ENCODE measurements at places on chromosomes 7 and 10.

DNA sequence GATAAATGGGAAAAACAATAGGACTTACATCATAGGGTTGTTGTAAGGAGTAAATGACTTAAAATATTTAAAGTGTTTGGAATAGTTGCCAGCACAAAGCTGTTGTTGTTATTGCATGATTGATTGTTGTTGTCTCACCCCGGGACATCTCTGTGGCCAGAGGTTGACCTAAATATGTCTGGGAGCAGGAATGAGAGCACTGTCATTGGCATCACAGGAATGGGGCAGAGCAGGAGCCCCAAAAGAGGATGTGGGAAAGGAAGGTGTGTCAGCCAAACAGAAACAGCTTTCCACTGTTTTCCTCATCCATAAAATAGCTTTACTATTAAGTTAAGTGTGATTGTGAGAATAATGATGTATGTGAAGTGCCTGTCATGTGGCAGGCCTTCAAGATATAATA is 121.6 kb downstream of the TMEM168 start:
- DNase-seq: no peak

DNA sequence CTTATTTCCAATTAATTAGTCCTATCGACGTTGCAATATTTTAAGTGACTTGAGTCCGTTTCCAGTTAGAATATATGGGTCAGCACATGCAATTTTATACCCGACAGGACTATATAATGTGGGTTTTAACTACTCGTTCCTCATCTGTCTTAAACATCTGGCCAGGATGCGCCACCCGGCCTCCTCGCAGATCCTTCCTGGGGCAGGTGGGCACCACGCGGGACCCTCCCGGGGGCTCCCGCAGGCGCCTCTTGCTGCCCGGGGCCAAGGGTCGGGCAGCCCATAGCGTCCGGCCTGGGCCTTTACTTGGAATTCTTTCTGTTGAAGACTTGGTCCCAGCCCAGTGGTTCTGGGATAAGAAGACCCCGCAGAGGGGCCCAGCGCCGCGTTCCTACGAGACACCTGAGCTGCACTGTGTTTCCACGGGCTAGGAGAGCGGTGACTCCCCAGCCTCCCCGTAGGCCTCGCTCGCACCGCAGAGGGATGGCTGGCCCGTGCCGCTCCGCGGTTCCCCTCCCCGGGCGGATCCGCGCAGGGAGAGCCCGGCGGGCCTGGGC is 10.1 kb upstream of the MNX1 start:
- DNase-seq: no peak

- DNase-seq: no peak
These were observed 416.4 kb downstream of the TCERG1L start for GRCh38 chr10:130895161-130895560.

GRCh38 chr10:61063901-61064300 is 119.9 kb upstream of the RHOBTB1 start:
- no peak for DNase-seq

GRCh38 chr10:76318211-76318610 is 886.8 kb downstream of the LRMDA start:
- DNase-seq: no peak

DNA sequence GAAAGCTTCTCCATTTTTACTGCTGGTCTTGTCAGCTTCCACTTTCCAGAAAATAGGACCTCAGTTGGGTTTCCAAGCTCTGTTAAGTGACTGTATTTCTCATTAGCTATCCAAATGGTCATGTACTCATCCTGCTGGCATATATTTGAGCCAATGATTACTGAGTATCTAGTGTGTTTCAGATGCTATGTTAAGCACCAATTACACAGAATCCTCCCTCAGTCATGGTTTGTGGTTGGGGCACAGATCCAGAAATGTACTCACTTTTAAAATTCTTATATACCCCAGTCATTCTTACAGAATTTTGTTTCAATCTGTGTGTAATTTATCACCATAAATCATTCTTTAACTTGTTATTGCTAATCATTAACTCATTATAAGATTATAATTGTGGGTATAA is 362.3 kb upstream of the MTPN start:
- no peak for DNase-seq

GRCh38 chr7:14023838-14024237 is 34.4 kb upstream of the ETV1 start:
- no peak for DNase-seq

DNA sequence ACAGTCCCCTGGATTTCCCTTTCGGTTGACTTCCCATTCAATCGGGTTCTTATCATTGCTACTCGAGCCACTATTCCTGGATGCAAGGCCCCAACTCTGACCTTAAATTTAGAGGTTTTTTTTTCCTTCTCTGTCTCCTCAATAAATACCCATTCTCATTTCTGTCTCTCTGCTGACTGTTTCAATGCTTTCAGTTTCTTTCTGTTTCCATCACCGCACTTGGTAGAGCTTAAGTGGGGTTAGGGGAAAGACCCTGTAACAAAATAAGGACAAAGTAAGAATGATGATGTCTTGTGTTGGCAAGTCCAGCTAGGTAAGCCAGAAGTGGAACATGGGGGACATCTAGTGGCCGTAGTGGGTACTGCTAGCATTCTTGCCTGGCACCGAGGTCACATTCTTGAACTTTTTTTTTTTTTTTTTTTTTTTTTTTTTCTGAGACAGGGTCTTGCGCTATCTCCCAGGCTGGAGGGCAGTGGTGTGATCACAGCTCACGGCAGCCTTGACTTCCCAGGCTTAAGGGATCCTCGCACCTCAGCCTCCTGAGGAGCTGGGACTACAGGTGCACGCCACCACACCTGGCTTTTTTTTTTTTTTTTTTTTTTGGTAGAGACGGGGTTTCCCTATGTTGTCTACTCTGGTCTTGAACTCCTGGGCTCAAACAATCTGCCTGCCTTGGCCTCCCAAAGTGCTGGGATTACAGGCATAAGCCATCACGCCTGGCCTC is 40.3 kb downstream of the ZC3HC1 start:
- peak; percentile 87 for DNase-seq

DNA sequence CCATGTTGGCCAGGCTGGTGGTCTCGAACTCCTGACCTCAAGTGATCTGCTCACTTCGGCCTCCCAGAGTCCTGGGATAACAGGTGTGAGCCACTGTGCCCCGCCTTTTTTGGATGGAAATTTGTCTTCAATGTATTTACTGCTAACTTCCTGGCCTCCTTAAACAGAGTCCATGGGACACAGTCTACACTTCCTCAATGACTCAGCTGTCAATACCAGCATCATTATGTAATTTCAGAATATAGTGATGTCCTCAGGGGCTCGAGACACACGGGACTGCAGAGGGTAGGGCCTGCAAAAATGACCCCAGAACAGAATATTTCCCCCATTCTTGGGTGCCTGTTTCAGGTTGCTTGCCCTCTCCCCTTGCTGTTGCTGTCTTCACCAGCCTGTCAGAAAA is 31.1 kb downstream of the CAMK2G start:
- DNase-seq: no peak

DNA sequence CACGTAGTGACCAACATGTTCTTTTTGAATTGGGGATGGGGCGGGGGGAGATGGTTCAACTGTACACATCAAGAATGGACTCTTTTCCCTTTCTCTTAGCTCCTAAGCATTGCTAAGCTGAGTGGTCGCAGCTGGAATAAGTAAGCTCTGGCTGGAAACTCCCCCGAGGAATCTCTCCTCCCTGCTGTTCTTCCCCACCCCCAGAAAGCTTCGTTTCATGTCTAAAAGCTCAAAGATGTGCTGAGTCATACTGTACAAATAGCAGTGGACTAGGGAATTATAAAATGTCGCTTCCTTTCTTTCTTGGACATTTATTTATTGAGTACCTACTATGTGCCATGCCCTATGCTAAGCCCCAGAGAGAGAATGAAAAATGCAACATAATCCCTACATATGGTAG is 191.1 kb upstream of the ADO start:
- DNase-seq: no peak

DNA sequence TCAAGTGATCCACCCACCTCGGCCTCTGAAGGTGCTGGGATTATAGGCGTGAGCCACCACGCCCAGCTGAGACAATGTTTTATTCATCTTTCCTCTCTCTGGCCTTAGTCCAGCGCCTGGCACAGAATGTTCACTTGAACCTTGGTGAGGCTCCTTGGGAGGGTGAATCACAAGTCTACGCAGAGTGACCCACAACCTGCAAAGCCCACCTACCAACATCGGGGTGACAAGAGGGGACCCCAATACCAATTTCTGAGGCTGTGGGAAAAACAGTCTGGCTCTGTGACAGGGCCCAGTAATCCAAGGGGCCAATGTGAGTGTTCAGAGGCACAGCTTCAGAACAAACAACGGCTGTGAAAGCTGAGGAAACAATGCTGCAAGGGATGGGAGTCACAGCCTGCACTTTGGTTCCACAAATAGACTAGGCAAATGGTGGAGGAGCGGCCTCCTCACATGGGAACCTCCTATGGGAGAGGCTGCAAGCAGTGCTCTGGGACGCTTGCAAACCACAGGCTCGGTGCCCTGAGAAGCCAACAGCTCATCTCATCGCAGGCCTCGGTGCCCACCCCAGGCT is 5.6 kb upstream of the MALSU1 start:
- DNase-seq: no peak

DNA sequence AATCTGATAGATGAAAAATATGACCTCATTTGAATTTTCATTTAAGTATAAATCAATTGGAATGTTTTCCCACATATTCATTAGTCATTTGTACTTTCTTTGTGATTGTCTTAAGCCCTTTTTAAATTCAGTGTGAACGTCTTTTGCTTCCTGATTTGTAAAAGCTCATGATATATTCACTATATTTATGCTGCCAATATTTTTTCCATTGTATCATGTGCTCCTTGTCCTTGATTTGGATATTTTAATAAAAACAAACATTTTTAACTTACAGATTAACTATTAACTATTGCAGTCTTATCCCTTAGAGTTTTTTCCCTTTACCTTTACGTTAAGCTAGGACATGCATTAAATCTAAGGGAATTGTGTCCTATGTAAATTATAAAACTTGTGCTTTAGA is 157.7 kb downstream of the ADAM12 start:
- DNase-seq: no peak

DNA sequence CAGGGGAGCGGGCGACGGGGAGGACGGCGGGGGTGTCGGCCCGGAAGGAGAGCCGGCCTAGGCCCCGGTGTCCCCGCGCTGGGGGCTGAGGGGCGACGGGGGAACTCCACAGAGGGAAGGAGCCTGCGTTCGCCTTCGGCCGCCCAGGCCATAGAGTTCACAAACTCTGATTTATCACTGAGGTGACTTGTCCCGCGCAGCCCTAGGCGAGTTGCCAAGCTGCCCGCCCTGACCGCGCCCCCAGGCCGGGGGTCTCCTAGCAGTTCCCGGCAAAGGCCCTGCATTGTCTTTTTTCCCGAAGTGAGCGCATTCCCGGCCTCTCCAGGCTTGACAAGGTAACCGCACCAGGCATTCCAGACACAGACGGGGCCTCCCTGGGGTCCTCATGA is 2.9 kb upstream of the NKX6-2 start:
- DNase-seq: no peak

DNA sequence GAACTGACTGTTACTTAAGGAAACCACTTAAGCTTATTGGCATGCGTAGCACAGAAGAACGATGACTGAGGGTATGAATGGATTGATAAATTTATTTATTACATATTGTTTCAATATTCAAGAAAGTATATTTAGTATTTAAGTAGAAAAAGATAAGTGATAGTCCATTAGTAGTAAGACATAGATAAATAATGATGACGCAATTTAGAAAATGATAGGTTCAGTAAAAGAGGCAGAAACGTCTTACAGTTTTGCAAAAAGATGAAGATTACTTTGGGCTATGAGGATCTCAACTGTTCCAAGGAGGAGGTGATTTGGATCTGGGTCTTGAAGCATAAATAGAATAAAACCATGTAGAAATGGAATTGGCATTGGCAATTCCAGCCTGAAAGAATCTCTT is 36.6 kb upstream of the RSU1 start:
- DNase-seq: no peak

- DNase-seq: no peak
These were observed 195.6 kb downstream of the TNS3 start for GRCh38 chr7:47386273-47386835.

- DNase-seq: no peak
These were observed 100.1 kb downstream of the CYTH3 start for GRCh38 chr7:6172224-6172909.

GRCh38 chr10:90871766-90872647 is at the start of gene RPP30:
TSS of gene RPP30 (plus strand) at chr10:90871974. CDS start at chr10:90871987, 13 bp downstream.
- DNase-seq: peak; percentile 91

DNA sequence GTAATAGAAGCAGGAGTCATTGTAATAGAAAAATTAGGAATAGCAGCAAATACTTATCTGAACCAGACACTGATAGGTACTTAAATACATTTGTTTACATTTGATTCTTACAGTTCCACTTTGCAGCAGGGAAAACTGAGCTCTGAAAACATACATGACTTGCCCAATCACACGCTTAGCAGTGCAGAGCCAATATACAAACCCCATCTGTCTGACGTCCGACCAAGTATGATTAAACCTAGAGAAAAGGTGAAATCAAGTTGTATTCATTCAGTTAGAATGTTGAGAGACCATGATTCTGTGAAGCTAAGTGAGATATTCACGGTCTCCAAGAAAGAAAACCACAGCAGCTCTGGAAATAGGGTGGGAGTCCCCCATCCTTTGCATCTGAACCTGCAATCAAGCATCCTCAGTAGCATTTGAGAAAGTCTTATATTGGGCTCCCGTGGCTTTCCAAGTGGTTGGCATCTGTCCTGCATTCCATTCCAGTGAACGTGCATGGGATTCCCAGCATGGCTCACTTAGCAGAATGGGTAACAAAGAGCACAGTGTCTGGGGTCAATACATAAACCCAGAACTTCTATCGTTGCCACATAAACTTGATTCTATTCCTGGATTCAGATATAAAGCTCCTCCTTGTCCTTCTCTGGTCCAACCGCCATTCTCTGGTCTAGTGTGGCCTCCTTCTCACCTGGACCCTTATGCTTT is 148.7 kb upstream of the RSU1 start:
- DNase-seq: no peak

GRCh38 chr7:155257482-155258225 is 40.0 kb upstream of the INSIG1 start:
- no peak for DNase-seq

- no peak for DNase-seq
These were observed 30.5 kb upstream of the VWDE start for GRCh38 chr7:12434012-12434642.

DNA sequence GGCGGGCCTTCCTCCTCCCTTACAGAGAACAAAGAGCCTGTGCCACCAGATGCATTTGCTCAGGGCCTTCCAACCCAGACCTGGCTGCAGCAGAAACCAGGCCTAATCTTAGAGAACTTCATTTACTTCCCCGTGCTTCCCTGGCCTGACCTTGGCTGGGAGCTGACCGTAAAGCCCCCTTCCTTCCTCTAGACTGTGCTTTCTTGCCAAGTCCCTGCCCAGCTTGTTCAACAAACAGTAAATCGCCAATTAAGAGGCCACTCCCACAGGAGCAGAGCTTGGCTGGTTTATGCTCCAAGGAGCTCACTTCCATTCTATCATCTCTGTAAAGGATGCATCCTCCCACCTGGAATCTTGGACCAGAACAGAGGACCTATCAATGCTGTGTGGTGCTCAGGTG is 110.9 kb downstream of the COL13A1 start:
- no peak for DNase-seq

DNA sequence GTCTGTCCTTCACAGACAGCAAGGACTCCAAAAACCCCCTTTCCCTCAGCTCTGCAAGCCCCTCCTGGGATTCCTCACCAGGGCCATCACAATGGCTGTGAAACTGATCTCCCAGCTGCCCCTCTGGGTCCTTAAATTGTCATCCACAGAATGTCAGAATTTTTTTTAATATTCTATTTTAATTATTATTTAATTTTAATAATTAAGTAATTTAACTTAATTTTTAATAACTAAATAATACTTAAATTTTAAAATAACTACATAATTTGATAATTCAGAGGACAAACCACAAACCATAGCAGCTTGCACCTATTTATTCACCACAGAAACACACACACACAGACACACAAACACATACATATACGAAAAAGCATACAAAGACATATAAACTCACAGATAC is 565.8 kb upstream of the COBL start:
- DNase-seq: no peak

Measured in activated CD4-positive, alpha-beta T cell treated with anti-CD3 and anti-CD28 coated beads, Interleukin-10, Interleukin-2, amounts not matched to agents 100 ng/mL and 50 ng/mL, durations not matched to agents 16 hours and 8 hours (primary cell).